NT2/D1 (cell line): ENCODE measurements at places on chromosomes 4 and X.
A peak's percentile ranks its signal among the peaks of the same experiment; 100 is the strongest.

DNA sequence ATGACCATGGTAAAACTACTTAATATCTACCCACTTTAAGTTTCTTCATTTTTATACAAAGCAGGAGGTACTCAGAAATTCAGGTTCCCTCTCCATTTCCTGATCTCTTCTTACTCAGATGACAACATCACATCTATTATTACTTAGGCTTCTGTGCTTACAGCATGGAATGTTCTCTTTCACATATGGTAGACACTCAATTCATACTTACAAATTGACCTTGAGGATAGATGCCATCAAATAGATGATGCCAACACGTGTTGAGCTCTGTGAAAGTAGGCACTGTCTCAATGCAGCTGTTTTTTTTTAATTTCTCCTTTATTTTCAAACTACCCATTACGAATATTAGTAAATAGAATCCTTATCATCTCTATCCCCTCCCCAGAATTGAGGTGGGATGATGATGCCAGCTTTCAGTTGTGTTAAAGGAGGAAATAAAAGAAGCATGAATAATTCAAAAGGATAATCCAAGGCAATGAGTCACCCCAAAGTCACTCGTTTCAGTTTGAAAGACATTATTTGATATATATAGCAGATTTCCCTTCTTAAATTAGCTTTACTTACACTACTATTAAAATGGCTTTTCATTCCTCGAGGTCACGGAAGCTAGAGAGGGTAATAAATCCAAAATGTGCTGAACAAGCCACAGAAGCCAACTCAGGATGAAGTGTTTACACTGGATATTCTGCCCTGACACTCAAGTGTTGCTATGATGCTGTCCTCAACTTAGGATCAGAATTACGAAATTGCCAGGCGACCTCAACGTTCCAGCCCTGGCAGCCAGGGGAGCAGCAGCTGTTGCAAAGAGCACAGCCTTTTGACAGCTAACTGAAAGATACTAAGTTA is 124.2 kb upstream of the EOLA2 start:
- DNase-seq, result no peak

DNA sequence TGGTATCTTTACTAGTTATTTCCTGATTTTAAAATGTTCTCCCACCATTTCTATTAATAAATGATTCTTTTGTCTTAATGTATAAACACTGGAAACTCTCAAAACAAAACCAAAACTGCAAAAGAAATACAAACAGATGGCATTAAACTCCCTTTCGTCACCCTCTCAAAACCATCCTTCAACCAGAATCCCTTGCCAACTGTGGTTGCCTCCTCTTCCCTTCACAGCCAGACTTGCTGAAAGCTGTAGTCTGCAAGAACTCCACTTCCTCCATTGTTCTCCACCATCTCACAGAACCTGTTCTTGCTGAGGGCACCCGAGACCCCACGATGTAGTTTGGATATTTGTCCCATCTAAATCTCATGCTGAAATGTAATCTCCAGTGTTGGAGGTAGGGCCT is 96.5 kb downstream of the WWC2 start:
- DNase-seq, result no peak

DNA sequence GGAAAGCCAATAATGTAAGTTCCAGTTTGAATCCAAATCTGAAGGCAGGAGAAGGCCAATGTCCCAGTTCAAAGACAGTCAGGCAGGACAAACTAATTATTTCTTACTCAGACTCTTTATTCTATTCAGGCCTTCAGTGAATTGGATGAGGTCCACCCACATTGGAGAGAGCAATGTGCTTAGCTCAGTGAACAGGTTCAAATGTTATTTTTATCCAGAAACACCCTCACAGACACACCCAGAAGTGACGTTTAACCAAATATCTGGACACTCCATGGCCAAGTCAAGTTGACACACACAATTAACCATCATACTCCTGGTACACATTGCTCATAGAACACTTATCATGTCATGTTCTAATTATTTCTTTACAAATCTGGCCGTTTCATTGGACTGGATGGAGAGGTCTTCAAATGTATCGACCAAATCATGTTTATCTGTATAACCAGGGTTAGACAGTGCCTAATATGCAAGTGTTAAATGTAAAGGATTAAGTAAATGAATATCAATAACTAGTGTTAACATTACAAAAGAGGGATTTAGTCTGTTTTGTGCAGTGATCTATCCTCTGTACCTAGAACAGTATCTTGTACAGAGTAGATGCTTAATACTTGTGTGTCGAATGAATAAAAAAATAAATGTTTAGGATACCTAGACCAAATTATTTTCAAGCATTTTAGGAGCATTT is 27.1 kb upstream of the XK start:
- DNase-seq, result no peak

GRCh38 chr4:104930298-104930697 is 216.4 kb upstream of the TET2 start:
- DNase-seq, result no peak

DNA sequence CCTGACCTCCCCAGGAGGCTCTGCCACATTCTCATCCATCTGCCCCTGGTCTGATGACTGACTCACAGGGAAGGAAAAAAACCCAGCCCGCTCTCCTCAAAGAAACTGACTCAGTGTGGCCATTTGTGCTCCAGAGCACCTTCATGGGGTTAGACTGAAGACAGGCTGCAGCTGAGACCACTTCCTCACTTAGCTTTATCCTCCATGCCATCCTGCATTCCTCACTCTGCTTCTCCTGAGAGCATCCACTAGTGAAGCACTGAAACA is 35.9 kb upstream of the HPSE start:
- DNase-seq, result no peak

DNA sequence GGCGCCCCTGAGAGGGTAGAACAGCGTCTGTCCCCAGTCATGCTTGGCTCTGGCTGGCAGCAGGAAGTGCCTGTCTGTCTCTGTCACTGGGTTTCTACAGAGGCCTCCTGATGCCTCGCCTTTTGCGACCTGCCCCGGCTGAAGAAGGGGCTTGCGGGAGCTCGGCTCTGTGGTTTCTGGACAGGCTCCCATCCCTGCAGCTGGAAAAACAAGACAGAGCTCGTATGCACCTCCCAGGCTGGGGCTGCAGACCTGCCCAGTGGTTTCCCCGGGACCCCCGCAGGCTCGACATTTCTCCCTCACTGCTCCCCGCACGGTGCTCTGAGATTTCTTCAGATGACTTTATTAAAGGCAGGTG is 57.0 kb upstream of the SORCS2 start:
- DNase-seq, result no peak

GRCh38 chr4:16443504-16444088 is 217.3 kb upstream of the TAPT1 start:
- DNase-seq, result peak; percentile 32

DNA sequence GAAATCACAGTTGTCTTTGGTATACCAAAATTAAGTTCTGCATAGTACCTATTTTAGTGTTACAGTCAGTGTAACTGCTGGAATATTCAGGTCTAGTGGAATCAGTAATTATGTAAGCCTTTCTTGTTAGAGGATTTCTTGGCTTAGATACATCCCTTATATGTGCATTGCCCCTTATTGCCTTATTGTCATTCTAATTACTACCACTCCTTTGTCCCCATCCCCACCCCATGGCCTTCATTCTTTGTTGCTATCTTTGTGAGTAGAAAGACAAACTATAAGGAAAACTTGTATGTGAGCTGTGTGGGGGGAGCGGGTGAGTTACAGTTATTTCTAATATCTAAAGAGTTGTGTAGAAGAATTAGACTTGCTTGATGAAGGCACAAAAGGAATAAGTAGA is 36.9 kb upstream of the RPA4 start:
- DNase-seq, result peak; percentile 20
